Activated gamma-delta T cell (primary cell): ENCODE measurements at places on chromosomes 16 and 17.

DNA sequence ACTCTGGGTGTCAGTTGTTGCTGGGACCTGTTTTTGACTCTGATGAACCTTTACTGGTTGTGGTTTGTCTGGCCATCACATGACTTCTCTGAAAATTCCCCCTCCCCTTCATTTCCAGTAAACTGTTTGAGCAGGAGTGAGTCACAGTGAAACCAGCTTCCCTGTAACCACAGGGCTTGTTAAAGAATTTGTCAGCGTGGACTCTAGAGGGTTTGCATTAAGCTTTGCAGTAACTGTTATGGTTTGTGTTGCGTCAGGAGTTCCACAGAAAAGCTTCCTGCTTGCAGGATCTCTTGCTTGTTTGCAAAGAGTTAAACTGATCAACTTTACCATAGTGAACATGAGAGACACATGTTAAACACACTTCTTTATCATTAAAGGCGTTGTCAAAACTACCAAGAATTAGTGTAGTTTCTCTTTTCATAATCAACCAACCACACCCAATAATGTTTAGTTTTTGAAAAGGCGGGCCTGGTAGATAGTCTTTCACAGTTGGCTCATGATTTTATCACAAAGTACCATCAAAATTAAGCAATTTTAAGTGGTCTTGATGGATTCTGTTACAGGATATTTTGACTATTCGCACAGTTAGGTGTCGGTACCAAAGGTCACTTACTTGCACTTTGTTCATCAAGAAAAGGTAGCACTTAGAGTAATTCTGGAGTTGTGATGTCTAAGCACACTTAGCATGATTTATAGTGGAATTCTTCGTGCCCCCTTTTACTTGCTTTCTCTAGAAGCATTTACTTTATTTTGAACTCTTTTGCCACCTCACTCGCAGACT lies 79.3 kb downstream of the VMP1 start:
- no peak for DNase-seq

- no peak for DNase-seq
Measured at GRCh38 chr16:88864521-88864920, 1.9 kb downstream of the PABPN1L start.

GRCh38 chr16:48487287-48487686 lies 102.1 kb upstream of the SIAH1 start:
- no peak for DNase-seq

DNA sequence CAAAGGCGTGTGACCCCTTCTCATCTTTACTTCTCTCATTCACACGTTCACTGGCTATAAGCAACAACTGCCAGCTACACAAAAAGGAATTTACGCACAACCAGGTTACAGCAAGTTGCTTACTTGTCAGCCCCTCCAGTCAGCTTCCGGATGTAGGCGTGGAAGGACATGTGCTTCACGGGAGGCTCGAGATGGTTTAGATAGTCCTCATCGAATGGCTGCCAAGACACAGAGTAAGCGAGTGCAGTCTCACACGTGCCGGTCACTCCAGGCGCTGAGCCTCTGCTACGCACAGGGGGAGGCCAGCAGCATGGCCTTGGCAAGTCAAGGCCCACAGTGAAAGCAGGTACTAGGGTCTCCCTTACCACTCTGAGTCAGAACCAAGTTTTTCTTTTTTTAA lies 28.3 kb downstream of the NPLOC4 start:
- no peak for DNase-seq

GRCh38 chr16:9177861-9178260 lies 86.4 kb downstream of the HAPSTR1 start:
- DNase-seq, result no peak

- no peak for DNase-seq
Measured at GRCh38 chr16:87066133-87067002, 250.8 kb downstream of the C16orf95 start.

DNA sequence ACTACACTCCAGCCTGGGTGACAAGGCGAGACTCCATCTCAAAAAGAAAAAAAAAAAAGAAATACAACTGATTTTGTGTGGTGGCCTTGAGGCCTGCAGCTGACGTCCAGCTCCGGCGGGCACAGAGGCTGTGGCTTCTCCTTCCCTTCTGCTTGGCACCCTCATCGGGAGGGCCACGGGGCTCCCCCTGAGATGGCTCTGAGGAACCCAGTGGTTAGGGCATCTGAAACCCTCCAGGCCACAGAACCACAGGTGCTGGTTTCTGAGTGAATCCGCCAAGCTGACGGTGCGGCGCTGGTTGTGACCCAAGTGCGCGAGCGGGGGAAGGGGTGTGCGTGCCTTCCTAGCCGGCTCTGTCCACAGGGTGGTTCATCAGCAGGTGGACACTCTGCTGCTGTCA lies 63.4 kb downstream of the LMF1 start:
- DNase-seq, result no peak

DNA sequence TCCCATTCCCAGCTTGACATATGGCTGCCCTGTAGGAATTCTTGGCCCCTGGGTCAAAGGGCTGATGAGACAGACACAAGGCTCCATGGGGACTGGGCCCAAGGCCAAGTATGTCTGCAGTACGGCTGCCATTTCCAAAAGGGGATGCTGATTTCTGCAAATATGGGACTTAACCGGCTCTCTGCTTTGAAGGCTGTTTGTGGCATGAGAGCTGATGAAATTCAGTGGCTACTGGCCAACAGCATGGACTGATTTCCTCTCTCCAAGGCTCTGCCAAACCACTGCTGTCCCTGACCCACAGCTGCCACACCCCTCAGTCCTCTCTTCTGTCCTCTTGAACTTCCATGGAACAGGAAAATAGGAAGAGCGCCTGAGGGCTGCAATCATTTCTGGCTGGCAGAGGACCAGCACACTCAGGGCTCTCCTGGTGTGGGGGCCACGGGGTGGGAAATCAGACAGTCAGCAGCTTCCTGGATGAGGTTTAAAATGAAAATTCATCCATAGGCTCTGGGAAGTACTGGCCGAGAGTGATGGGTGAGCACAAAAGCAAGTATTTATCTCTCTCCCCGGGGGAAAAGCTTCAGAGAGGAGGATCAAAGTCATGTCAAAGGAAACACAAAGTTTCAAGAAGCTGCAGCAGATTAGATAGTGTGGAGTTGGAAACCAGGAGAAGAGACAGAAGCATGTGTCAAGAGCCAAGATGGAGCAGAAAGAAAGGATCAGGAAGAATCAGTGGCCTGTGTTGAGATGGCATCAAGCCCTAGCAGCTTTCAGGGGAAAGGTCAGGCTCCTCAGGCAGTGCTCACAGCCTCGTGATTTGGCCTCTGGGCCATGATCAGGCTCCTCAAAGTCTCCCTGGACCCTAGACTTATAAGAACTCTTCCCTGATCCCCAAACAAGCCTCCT lies 64.1 kb upstream of the SREBF1 start:
- no peak for DNase-seq

GRCh38 chr17:80389011-80389995 lies 25.7 kb upstream of the ENDOV start:
- no peak for DNase-seq
